ENCODE measurements at places on chromosomes 13 and 19.

DNA sequence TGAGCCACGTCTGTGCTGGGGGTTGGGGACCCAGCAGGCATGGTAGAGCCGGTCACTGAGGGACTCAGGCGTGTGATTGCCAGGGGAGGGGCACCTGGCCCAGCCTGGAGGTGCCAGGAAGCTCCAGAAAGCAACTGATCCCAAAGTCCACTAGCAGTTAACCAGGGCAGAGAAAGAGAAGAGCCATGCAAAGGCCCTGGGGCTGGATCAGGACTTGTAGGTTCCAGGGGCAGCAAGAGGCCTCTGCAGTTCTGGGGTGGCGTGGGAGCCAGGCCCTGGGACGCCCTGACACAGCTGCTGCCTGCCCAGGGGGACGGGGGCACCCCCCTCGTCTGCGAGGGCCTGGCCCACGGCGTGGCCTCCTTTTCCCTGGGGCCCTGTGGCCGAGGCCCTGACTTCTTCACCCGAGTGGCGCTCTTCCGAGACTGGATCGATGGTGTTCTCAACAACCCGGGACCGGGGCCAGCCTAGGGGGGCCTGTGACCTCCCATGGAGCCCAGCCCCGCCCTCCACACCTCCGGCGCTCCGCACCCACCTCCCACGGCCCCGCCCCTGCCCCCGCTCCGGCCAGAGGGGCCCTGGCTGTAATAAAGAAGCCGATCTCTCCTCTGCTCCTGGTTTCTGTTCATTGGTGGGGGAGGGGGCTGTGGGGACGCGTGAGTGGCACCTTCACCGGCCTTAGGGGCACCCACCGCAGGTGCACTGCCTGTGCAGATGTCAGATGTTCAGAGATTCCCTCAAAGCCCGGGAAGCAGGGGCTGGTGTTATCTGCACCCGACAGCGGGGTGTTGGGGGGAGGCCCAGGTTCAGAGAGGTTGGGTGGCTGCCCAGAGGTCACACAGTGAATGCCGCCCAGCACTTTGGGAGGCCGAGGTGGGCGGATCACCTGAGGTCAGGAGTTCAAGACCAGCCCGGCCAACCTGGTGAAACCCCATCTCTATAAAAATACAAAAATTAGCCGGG lies 4.1 kb downstream of the AZU1 start:
- no peak for DNase-seq

- DNase-seq = no peak
Measured at GRCh38 chr13:113507505-113508345, 17.2 kb upstream of the DCUN1D2 start.

GRCh38 chr19:44808463-44809371 lies at the start of gene BCAM:
Gene BCAM, plus strand, starts transcription at chr19:44809103. Its CDS starts 22 bp downstream, at chr19:44809125.
- no peak for DNase-seq

DNA sequence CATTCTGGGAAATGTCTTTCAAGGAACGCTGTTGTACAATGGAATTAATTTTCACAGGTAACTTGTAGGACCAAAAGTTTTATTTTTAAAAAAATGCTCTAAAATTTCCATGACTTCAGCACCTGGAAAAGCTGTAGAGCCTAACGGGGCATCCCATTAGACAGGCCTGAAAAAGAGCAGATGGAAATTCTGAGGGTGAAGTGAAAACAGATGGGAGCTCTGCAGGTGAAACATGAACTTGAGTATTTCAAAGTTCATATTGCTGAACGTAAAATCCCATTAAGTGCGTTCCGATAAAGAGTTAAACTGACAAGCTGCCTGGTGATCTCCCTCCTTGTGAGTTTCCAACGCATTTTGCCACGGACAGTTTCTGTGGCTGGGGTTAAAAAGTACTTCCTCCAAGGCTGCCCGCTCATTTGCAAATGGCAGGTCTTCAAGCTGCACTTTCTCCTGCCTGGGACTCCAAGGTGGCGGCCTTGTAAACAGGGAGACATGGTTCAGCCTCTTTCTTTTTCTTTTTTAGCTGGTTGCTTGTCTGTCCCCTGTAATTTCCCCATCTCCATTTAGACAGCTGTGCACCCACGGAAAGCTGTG lies 450.4 kb downstream of the FGF9 start:
- no peak for DNase-seq

DNA sequence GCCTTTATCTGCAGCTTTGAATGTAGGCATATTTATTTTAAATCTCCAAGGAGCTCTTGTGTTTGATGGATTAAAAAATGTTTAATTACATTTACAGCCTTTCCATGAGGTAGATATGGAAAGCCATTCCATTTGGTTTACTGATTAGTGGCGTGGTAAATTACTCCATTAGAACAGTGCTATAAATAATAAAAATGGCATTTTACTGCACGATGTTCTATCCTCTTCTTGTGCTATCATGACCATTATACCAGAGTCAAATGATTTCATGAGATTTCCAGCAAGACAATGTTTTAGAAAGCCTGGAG lies 250.9 kb upstream of the HTR2A start:
- no peak for DNase-seq

DNA sequence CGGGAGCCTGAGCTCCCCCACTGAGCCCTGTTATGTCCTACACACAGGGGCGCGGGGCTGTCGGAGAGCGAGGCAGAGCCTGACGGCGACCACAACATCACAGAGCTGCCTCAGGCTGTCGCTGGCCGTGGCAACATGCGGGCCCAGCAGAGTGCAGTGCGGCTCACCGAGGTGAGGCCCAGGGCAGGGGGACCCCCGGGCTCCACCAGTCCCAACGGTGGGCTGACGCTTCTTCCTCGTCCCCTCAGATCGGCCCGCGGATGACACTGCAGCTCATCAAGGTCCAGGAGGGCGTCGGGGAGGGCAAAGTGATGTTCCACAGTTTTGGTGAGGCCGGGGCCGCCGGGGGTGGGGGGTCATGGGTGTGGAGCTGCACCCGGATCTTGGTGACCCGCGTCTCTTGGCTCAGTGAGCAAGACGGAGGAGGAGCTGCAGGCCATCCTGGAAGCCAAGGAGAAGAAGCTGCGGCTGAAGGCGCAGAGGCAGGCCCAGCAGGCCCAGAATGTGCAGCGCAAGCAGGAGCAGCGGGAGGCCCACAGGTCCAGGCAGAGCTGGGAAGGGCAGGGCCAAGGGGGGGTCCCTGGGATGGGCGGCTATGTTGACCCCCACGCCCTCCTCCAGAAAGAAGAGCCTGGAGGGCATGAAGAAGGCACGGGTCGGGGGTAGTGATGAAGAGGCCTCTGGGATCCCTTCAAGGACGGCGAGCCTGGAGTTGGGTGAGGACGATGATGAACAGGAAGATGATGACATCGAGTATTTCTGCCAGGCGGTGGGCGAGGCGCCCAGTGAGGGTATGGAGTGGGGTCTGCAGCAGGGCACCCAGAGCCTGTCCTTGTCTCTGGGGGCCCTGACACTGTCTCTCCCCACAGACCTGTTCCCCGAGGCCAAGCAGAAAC lies 1.2 kb upstream of the P2RY11 start:
- no peak for DNase-seq

DNA sequence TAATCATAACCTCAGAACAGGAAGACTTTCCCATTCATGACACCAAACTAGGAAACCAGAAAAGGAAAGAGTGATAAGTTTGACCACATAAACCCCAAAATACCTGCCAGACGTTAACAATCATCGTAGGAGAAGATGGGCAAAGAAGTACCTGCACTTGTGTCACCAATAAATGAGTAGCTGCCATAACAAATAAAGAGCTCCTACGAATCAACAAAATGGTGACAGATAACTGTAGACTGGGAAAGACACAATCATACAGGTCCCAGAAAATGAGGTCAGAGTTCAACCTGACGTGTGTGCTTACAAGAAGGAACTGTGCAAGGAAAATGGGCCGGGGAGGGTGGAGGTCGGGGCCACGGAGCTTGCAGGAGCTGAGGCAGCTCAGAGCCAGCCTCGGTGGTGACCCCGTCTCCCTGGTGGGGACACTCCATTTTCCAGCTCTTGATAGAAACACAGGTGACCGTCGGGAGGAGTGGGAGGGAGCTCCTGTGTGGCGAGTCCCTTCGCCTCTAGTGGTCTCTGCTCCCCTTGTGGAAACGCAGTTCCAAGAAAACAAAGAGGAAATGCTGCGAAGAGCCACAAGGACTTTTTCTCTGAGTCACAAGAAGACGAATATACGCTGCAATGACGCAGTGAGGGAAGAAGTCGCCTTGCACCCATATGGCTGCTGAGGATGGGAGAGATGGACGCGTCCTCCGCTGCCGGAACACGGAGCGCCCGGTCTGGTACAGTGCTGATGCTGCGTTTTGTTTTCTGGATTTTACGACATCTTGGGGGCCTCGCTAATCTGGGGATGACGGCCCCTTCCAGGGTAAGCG lies 9.5 kb downstream of the PIP5K1C start:
- no peak for DNase-seq

DNA sequence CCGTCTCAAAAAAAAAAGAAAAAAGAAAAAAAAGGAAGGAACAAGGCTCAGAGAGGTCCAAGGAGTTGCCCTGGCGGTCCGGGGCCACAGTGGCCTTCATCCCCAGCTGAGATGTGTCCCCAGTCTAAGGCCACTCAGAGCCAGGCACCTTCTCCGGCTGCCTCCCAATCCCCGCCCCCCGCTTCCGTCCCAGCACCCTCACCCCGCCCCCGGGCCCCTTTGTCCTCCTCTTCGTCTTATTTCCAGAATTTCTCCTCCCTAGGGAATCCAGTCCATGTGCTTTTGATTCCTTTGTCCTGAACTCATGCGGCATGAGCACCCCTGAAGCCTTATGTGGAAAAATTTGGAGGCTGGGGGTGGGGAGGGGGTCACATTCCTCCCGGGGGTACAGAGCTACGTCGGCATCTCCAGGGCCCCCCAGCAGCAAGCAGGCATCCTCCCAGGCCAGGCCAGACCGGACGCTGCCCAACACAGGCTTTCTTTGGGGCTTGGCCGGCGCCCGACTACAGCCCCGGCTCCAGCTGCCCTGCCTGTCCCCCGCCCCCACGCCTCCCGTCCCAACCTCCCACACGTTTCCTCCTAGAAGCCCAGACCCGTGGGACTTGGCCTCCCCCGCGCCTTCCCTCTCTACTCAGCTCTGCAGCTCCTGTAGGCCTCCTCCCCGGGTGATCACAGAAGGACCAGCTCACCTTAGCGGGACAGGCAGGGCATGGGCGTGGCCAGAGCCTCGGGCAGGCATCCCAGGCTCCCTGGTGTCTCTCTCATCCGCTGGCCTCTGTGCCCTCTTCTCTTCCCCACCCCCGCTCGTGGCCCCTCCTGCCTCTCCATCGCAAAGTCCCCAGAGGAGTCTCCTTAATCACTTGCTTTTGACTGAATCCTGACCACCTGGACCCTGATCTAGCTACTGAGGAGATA lies 17.8 kb upstream of the ADGRE5 start:
- DNase-seq = no peak

- DNase-seq = no peak
Measured at GRCh38 chr13:50845211-50845610, 1.7 kb upstream of the DLEU7 start.

- no peak for DNase-seq
Measured at GRCh38 chr13:50915565-50915964, 6.0 kb downstream of the RNASEH2B start.

DNA sequence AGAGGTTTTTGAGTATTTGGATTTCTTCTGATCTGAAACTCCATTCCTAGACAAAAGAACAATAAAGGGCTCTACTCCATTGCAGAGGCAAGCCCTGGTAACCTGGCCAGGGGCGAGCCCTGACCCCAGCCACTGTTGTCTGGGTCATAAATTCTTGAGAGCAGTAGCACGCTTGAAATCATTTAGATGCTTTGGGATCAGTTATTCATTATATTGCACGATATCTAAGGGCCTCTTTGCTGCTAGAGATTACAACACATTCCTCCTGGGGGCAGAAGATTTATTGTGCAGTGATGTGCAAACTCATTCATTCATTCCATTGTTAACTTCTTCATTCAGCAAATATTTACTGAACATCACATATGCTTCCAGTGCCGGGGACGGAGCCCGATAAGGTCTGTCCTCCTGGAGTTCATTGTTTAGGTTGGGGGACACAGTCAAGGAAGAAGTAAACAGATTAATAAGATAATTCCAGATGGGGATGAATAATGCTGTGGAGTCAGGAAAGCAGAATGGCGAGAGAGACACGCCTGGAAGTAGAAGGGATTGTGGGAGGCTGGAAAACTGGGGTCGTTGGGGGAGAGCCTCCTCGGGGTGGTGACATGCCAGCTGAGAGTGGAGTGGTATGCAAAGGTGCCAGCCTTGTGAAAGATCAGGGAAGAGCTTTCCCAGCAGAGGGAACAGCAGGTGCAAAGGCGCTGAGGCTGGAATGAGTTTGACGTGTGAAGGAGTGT lies 34.9 kb downstream of the SIPA1L3 start:
- no peak for DNase-seq

GRCh38 chr13:40236566-40237168 lies 429.8 kb downstream of the FOXO1 start:
- no peak for DNase-seq

DNA sequence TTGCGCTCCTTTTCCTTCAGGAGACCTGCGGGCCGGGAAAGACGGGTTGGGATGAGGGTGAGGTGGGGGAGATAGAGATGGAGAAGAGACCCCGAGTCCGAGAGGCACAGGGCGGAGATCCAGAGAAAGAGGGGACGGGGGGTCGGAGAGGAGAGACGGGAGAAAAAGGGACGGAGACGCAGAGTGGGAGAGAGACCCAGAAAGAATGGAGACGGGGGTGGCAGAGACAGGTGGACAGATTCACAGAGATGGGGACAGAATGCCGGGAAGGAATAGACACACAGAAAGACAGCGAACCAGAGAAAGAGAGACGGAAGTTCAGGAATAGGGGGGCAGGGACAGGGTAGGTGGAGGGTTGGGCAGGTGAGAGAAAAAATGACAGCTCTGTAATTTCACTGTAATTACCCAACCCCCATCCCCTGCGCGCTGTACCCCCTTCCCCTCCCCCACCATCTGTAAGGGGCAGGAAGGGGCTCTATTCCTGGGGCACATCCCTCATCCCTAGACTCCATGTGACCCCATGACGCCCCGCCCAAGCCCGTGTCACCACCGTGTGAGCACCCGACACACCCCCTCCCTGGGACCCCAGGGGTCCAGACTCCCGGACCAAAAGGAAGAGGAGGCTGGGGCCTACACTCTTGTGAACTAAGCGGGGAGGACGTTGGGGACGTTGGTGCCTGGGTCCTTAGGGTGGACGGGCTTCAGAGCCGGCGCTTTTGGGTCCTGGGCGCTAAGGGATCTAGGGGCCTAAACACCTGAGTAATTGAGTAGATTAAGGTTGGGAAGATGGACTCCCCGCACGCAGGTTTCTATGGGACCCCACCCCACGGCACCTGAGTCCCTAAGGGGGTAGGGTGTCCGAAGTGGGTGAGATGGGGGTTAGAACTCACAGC lies 967 bp downstream of the DBP start:
- no peak for DNase-seq

- DNase-seq = no peak
Measured at GRCh38 chr19:18503971-18504885, 17.6 kb downstream of the ELL start.

All from pulmonary artery endothelial cell (primary cell).